ENCODE measurements at places on chromosomes 1 and 21.

DNA sequence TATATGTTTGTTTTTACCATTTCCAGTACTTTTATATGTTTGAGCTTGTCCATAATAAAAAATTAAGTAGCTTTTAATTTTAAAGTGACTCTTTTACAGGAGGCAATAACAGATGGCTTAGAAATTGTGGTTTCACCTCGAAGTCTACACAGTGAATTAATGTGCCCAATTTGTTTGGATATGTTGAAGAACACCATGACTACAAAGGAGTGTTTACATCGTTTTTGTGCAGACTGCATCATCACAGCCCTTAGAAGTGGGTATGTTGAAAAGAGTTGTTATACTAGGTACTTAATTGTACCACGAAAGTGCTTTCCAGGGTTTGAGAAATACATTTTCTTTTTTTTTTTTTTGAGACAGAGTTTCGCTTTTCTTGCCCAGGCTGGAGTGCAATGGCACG lies 46.1 kb downstream of the RNF2 start:
- no peak for DNase-seq

GRCh38 chr21:39020751-39021477 lies 162.3 kb downstream of the PSMG1 start:
- DNase-seq = no peak

GRCh38 chr1:214506972-214507431 lies 44.4 kb downstream of the PTPN14 start:
- no peak for DNase-seq

DNA sequence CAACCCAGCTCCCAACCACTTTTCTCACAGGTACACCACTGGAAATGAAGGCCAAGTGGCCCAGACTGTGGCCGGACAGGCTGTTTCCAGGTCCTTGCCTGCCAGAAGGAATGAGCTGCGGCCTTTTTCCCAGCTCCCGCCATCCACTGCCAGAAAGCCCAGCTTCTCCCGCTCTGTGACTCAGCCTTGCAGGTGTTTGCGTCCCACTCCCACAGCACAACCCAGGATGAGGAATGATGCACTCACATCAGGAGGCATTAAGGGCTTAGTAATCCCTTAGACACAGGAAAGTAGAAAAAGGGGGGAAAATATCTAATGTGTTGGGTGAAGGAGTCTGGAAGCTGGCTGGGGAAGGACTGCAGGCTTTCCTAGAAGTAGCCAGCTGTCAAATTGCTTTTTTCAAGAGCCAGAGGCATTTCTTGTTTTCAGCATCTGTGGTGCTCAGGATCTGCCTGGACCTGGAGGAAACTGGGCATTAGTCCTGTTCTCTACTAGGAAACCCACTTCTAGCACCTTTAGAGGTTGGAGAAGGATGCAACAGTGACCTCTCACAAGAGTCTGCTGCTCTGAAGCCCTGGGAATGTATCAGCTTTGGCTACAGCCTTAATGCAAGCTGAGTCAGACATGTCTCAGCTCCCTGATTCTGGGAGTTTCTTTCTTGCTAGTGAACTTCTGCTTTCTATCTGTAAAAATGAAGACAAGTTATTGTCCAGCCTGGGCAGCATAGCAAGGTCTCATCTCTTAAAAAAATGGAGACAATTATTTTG lies 13.2 kb upstream of the MAP1LC3C start:
- no peak for DNase-seq

- no peak for DNase-seq
Observed at GRCh38 chr21:16363518-16363917, 633.7 kb downstream of the USP25 start.

DNA sequence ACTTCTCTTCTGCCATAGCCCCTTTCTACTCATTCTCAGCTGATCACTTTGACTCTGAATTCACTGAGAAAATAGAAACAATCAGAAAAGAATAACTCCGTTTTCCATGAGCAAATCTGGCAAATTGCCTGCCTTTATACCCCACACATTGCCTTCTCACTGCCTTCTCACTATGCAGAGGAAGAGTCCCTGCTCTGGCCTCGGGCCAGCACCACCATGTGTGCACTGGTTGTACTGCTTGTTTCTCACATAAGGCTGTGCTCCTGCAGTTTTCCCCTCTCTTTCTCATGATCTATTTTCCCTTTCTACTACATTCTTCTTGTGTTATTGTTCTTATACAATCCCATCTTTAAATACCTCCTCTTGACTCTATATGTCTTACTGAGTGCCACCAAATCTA lies 2.3 kb upstream of the HMGCS2 start:
- no peak for DNase-seq

GRCh38 chr21:24870633-24871032 lies 736.6 kb downstream of the MRPL39 start:
- no peak for DNase-seq

GRCh38 chr21:42864815-42865775 lies 14.2 kb downstream of the WDR4 start:
- DNase-seq = no peak

DNA sequence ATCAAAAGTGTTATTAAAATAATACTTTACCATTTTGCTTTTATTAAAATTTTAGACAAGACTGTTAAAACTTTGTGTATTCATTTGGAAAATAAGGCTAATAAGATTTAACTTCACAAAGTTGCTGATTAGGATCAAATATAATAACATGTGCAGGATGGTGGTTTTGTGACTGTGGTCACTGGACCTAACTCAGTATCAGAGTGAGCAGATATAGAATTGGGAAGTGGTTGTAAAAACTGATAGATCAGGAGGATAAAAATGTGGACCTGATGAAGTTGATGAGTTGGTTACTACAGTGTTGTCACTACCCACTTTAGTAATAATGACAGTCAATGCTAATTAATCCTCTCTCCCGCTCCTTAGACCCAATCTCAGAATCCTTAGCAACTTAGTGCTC lies 186.4 kb downstream of the AKT3 start:
- DNase-seq = no peak

DNA sequence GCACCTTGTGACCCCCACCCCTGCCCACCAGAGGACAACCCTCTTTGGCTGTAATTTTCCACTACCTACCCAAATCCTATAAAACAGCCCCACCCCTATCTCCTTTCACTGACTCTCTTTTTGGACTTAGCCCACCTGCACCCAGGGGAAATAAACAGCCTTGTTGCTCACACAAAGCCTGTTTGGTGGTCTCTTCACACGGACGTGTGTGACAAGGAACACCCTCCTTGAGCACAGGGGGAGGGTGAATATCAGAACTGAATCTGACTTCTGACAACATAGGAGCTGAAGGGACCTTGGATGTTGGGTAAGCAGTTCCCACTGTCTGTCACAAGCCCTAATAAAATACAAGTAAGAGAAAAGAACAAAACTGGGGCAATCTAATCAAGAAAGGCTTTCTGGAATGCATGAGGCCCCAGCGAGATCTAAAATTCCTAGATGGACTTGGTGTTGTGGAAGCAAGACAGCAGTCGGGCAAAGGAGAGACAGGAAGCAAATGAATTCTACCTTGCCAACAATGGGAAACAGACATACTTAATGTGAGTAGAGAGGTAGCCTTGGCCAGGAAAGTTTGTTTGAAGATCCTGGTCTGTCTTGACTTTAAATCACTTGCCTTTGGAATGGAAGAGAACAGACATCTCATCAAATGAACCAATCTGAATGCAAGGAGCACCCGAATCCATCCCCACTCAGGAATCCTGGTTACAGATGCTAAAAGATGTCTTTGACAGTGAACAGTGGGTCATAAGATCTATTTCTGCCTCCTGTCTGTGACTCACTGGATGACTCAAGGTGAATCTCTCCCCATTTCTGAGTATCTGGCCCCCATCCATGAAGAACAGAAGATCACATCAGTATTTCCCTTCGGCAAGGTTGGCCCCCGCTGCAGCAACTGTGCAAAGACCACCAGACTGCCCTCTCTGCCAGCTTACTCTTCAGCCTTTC lies 53.3 kb downstream of the OLFML3 start:
- DNase-seq = peak; percentile 13

- no peak for DNase-seq
Observed at GRCh38 chr1:112677501-112677900, 3.0 kb downstream of the MOV10 start.

DNA sequence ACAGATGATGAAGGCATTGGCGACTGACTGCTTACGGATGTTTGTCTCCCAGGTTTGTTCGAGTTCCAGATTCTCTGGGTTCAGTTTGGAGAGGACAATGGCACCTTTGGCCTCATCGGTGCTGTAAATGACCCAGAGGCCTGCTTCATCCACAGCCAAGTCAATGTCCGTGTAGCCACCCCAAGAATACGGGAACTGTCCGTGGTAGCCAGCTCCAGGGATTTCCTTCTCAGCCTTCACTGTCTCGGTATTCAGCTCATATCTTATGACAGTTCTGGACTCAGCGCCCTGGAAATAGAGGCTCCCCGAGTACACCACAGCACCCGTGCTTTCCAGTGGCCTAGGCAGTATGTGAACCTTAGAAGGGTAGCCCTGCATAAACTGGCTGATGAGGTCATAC lies 14.1 kb downstream of the MYOCOS start:
- DNase-seq = peak; percentile 27

DNA sequence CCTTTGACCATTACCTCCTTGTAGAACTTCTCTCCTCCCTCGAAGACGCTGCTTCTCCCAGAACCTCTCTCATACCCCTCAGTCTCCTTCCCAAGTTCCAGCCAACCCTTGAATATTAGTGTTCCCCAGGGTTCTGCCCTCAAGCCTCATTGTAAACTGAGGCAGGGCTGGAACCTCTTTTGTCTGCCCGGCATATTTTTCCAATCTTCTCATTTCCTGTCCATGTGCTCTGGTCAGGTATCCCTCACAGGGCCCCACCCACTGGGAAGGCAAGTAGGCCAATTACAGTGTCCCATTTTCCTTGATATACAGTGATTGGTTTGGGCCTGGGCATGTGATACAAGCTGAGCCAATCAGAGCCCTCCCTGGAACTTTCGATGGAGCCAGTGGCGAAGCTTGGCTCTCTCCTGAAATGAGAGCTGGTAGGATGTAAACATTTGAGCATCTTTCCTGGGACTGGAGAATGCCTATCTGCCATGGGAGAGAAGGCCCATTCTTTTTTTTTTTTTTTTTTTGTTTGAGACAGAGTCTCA lies 57.1 kb upstream of the ID3 start:
- DNase-seq = no peak

GRCh38 chr1:74396933-74397332 lies 115.5 kb downstream of the LRRC53 start:
- DNase-seq = no peak

DNA sequence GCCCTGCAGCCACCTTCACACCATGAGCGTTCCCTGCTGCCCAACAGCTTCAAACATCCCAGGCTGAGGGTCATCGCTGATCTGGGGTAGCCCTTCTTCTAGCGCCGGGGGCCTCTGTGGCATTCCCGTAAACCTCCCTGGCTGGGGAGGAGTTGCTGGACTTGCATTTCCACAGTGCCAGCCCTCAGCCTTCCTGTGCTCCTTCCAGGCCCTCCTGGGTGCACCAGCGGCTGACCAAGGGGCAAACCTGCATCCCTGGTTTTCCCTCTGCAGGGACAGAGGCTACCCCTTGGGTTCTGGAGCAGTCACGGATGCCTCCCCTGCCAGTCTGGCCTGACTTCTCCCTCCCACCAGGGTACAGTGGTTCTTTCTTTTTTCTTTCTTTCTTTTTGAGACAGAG lies 218.7 kb upstream of the TMEM51 start:
- no peak for DNase-seq

- DNase-seq = peak; percentile 47
Observed at GRCh38 chr1:228289996-228290881, 82.4 kb downstream of the OBSCN start.

GRCh38 chr1:200483491-200484143 lies 73.8 kb upstream of the ZNF281 start:
- peak; percentile 75 for DNase-seq

GRCh38 chr1:213876531-213876930 lies 111.2 kb upstream of the PROX1 start:
- no peak for DNase-seq

- DNase-seq = no peak
Observed at GRCh38 chr1:85202092-85202863, 1.5 kb upstream of the SYDE2 start.

GRCh38 chr1:85654066-85654782 lies 54.0 kb downstream of the ZNHIT6 start:
- DNase-seq = no peak

DNA sequence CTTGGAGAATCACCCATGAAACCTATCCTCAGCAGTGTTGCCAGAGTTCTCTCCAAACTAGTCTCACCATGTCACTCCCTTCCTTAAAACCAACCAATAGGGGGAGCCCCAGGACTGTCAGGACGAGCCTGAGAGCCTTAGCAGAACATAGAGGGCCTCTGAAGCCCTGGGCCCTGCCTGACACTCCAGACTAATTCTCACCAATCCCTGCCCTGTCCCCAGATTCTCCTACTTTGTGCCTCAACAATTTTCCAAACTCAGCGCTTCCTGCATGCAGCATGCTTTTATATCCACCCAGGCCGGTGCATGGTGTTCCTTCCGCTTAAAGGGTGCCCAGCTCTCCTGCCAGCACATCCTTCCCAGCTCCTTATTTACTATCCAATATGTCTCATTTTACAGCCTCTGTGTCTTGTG lies 42.7 kb downstream of the HSD3B1 start:
- DNase-seq = no peak

DNA sequence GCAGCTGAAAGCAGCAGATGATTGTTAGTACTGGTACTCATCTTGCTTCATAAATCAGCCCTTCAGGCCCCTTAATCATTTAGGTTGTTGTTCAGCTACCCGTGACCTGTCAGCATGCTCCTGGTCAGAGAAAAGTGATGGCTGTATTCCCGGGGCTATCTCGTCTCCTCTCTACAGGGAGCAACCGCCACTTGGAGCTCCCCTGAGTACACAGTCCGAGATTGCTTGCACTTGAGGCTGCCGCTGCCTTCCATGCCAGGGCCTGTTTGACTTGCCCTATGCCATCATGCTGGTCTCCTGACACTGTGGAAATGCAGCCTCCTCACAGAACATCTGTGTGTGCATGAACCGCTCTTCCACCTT lies 97.5 kb downstream of the SPATA46 start:
- no peak for DNase-seq

DNA sequence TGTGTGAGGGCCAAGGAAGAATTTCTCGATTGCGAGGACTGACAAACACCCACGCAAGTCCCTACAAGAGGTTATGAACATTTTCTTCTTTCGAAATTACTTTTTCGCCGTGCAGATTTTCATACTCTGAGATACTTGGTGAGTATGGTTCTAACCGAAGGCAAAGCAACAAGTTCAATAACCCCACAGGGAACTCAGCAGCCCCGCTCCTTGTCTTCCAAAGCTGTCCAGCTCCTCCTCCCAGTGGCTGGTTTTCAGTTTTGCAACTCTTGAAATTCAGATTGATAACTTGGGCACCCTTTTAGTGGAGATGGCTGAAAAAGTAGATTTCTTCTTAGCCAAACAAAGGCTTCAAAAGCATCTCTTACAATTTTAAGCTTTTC lies 154.4 kb downstream of the SETD4 start:
- DNase-seq = no peak

DNA sequence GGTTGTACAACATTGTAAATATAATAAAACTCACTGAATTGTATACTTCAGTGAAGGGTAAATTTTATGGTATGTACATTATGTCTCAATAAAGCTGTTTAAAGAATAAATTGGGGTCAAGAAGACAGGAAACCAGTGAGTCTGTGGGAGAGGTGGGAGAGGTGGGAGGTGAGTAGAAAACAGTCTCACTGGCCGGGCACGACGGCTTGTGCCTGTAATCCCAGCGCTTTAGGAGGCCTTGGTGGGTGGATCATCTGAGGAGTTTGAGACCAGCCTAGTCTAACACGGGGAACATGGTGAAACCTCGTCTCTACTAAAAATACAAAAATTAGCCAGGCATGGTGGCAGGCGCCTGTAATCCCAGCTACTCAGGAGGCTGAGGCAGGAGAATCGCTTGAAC lies 4.2 kb downstream of the MTMR11 start:
- DNase-seq = no peak

- peak; percentile 31 for DNase-seq
Observed at GRCh38 chr1:61453111-61453961, 271.6 kb downstream of the TM2D1 start.

GRCh38 chr1:121458291-121459048 lies 273.7 kb downstream of the SRGAP2C start:
- DNase-seq = no peak

Measured in T47D (cell line).